NCI-H82 (cell line): ENCODE measurements at places on chromosomes 11 and 22.

DNA sequence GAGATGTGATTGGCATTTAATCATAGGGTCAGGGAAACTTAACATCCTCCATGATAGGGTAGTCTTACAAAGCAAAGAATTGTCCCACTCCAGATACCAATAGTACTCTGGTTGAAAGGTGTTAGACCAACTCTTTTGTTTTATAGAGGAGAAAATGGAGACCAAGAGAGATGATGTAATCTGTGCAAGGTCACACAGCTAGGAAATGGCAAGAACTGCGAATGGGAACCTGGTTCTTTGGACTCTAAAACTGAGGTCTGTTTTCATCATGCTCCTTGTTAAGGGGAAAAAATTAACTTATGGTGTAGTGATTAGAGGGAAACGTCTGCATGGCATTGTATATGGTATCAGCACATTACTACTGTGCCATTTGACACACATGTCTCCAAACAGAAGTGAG lies 171.1 kb downstream of the COMMD9 start:
- no peak for DNase-seq

DNA sequence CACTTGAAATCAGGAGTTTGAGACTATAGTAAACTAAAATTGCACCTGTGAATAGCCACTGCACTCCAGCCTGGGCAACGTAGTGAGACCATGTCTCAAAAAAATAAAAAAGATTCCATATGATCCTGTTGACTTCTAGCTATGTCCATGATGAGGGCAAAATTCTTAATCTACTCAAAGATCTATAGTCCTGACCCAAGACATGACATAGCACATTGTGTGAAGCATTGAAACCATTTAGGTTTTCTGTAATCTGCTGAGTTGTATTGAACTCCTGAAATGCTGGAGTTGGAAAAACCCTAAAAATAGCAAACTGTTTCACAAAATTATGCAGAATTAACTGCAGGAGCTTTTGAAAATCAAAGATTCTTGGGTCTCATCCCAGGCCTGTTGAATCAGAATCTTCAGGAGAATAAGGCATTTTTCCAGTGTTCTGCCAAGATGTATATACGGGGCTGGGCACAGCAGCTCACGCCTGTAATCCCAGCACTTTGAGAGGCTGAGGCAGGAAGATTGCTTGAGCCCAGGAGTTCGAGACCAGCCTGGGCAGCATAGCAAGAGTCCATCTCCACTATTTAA lies 29.8 kb upstream of the LDHA start:
- no peak for DNase-seq

- no peak for DNase-seq
Measured at GRCh38 chr22:49872347-49872746, 18.7 kb downstream of the ZBED4 start.

DNA sequence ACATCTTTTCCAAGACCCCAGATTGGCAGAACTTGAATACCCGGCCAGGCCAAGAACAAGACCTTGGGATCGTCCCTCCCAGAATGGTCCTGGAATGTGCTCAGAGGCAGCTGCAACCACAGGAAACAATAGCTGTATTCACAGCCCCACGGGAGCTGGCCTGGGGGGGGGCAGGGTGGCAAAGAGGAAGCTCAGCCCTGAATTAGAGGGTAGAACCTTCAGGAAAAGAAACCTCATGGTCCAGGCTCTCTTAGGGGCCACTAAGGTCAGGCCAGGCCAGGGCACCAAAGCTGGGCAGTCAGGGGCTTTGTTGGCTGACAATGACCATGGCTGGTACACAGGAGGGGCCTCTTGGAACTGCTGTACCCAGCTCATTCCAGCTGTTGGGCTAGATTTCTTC lies 17.3 kb downstream of the RPL27A start:
- DNase-seq: no peak
